COR-L47 (cell line): ENCODE measurements at places on chromosomes 4 and X.

- no peak for DNase-seq
Observed at GRCh38 chr4:54050214-54050904, 14.0 kb downstream of the CHIC2 start.

DNA sequence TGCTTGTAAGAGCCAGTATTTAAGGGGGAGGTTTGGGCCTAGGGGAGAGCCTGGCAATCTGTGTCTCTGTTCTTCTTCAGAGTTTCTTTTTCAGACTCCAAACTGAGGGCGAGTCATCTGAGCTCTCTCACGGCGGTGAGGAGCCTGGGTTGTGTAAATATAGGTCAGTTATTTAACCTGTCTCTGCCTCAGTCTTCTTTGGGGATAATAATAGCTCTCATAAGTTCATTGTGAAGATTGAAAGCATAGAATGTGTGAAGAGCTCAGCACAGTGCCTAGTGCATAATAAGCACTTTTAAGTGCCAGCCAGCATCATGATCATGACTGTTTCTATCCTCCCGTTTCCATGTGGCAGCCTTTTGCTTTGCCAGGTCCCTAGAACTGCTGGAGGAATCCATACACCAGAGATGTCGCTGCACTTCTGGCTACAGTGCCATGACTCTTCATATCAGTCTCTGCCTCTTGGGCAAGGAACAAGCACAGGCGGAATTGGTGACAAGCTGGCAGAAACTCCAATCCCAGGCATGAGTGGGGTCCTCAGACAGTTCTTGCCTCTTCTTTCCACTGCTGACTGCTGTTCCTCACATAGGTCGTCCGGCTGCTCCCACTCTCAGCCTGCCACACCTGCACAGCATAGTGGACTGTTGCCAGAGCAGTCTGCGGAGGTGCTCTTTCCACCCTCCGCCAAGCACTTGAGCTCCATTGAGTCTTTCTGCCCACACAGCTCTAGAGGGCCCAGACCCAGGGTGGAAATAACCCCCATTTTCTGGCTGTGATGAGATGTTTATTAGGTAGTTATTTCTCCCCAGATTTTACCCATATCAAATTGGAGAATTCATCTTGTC is 103.7 kb upstream of the MAML3 start:
- no peak for DNase-seq

DNA sequence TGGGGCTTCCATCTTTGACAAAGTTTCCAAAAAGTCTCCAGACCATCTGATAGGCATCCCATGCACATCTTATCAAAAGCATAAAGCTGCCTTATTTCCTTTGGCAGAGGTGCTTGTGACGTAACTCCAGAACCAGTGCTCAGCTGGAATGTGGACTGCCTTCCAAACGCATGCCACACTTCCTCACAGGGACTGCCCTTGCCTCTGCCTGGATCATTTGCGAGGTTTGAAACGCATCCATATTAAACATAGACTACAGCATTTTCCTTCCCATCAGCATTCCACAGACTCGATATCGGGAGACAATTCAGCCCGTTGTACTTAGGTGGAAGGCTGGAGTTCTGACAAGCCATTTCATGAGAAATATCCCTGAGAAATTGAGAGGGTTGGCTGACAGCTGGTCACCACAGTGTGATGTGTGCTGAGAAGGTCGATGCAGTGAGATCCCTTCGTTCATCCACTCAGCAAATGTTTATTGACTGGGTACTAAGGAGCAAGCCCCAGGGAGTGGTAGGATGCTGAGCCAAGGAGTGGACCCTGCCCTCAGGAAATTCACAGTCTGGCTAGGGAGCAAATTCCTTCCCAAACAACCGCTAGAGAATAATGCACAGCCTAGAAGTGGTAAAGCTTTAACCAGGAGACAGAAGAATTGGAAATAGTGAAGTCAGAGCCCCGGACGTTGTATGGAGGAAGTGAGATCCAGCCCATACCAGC is 376.0 kb downstream of the BCOR start:
- DNase-seq = no peak

DNA sequence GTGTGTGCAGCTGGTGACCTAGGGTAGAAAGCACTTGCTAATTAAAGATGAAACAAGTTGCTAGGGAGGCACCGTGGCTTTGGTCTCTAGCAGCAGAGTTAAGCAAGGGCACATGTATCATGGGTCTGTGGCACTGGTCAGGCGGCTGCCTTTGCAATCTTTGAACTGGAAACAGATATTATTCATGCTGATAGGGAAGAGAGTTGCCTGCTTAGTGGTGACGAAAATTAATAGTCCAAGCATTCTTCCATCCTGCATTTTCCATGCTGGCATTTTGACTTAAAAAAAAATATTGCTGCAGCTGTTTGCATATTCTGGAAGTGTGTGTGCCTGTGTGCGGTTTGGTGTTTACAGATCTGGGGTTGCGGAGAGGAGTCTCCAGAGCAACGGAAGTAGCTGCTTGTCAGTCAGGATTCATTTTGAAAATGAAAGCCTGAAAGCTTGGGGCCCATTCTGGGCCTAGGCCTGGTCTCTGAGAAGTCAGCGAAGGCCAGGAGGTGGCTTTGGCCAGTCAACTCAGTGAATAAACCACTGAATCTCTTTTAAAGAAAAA is 2.3 kb upstream of the SOWAHD start:
- DNase-seq = no peak

- no peak for DNase-seq
Observed at GRCh38 chrX:112380541-112381278, 298.1 kb upstream of the TRPC5 start.

DNA sequence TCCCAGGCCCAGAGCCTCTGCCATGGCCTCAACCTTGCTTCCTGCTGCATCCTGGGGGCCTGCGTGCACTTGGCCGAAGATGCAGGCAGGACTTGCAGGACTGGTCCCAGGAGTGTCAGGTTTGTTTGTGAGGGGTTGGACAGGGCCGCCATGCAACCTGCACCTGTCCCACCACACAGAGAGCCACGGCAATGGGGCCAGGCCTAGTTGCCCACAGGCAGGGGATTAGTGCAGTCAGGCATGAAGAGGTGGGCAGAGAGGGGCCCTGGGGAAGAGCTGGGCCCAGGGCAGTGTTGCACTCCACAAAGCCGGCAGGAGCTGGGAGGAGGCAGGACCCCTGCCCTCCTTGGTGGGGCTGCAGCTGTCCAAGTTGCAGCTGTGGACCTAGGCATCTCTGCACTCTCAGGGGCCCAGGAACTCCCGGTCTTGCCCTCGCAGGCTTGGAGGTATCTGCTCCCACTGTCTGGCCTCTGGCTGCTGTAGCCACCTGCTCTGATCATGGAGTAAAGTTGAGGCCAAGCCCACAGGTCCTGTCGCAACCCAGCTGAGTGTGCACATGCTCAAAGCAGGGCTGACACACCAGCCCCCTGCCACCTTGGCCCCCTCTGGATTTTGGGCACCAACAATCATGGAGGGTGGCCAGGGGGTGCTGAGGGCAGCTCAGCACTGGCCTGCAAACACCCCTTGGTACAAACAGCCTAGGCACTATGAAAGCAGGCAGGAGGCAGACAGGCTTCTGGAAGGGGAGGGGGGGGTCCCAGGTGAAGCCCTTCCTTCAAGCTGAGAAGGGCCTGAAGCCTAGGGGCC is 190.4 kb upstream of the PCDH10 start:
- DNase-seq = no peak

DNA sequence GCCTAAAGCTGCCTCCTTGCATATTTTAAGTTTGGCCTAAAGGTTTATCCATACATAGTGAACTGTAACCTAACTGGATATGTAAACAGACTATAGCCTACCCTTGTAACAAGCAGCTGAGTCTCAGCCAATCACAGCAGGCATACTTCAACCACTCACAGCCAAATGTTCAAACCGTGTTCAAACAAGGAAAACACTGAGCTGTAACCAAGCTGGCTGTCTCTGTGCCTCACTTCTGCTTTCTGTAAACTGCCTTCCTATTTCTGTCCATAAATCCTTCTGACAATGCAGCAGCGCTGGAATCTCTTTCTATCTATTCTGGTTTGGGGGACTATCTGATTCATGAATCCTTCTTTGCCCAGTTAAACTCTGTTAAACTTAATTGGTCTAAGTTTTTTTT is 16.4 kb downstream of the DSPP start:
- no peak for DNase-seq

GRCh38 chr4:183256756-183257385 is 63.2 kb downstream of the CLDN22 start:
- peak; percentile 7 for DNase-seq

GRCh38 chr4:44848466-44848865 is 122.1 kb upstream of the GNPDA2 start:
- no peak for DNase-seq
